ENCODE measurements at places on chromosomes 2 and 18.

GRCh38 chr2:120604767-120605166 is 130.9 kb upstream of the GLI2 start:
- DNase-seq: no peak

- DNase-seq: no peak
Observed at GRCh38 chr2:154704991-154705390, 6.5 kb downstream of the KCNJ3 start.

DNA sequence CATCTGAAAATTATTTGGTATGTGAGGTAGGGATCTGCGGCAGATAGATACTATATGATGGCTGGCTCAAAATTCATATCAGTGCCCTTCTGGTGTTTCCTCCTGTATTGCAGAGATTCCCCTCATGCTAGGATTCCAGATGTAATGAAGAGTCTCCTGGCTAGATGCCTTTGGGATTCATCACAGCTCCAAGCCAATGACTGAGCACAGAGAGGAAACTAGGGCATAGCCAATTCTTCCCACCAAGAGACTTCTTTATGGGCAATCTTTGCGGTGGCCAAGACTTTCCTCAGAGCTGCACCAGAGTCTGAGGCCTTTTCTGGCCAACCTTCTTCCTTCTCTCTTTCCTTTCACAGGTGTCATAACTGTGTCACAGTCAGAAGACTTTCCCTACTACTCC is 25.5 kb upstream of the CIB4 start:
- DNase-seq: no peak

DNA sequence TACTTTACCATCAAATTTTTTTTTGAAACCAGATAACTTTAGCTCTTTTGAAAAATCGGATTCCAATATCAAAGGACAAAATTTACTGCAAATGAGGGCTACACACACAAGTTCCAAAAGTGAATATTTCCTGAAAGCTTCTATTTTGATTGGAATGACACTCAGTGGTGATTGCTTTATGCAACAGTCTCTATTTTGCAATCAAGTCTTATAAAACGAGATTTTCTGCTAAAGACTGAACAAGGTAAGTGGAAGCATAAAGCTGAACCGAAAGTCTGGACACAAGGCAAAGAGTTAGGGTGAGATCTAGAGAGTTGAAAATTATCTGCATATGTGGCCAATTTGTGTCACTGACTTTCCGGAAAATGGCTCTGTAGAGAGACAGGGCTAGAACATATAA is 145.0 kb upstream of the OSR1 start:
- DNase-seq: no peak

DNA sequence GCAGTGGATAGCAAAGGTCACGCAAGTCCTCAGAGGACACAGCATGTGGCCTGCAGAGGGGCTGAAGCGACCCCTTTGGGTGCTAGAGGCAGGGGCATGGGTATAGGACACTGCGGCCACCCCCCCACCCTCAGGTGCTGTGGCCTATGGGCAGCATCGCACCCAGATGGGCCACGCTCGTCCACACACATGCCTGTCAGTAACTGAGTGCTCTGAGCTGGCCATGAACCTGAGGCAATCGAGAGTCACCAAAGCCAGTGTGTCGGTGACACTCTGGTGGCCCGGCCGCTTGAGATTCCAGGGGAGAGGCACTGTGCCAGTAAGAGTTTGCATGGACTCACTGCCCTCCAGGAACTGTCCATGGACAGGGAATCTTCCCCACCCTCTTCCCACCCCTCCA is 22.7 kb upstream of the PTPN2 start:
- DNase-seq: no peak

DNA sequence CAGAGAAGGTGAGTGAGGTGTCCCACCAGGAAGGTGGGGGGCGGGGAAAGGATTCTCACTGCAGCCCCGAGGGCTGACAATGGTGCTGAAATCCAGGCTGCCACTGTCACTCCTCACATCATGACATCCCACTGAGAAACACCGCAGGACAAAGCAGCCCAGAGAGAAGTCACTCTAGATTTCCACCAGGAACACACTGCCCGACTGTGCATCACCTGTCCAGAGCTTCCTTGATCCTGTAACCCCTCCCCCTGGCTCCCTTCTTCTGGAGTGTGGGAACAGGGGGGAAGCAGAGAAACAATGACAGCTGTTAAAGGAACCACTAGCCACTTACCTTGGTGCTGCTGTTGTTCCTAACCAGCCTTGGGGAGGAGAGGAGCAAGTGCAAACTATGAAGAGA is 69.9 kb downstream of the MRO start:
- no peak for DNase-seq

GRCh38 chr2:54611830-54612545 is 111.5 kb upstream of the EML6 start:
- DNase-seq: no peak

- no peak for DNase-seq
Observed at GRCh38 chr18:55179835-55180234, 220.6 kb upstream of the CCDC68 start.

DNA sequence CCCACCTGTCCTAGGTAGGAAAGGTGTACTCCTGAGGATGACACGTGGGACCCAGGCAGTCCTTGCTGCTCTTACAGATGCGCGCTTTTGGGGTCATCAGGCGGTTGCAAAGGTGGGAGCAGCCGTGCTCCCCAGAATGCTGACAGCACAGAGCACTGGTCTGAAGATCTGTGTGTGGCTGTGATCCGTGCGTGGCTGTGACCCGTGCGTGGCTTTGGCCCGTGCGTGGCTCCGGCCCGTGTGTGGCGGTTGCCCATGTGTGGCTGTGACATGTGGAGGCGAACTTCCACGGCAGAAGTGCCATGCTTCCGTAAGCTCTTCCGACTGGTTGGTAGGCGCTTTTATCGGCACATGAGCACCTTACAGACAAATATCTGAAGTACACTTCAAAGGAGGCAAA is 270.0 kb downstream of the AGAP1 start:
- no peak for DNase-seq

DNA sequence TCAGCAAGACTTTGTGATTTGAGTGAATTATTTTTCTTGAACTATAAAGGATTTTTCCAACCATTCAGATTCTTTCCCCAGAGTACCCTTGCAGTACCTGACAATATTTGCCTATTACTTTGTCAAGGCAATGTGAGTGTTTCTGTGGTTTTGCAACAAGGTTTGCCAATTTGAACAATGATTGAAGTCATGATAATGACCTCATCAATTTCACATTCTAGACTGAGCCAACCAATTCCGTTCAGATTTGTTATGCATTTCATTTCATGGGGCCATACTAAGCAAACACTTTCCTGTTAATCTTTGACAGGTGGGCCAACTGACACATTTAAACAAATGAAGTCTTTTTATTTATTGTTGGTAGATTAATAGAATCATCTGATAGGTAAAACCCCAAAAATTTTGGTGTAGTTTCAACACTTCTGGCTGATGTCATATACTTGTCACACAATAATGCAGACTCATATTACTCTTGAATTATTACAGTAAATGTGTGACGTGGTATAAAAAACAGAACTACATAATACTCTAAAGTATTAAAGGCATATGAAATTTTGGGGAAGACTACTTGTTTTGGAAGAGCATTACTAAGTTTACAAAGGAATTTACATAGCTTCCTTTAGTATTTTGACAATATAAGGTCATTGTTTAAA is 526.4 kb downstream of the DPP10 start:
- DNase-seq: no peak

GRCh38 chr2:148096012-148096411 is 75.1 kb downstream of the MBD5 start:
- DNase-seq: no peak

DNA sequence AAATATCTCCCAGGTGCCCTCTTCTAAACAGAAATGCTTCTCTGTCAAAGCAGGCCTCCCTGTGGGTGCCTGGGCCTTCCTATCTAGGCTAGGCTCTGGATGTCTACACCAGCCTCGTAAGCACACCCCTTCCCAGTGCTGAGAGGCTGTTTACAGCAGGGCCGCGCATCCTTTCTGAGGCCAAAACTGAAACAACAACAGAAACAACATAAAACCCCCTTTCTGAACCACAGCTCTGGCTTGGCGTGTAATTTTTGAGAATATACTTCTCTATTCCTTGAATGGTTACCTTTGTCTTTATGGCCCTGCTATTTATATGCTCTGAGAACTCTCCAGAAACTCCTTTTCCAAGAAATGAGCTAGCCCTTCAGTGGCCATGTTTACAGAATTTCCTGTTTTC is 118.4 kb downstream of the BCL2L11 start:
- DNase-seq: no peak

GRCh38 chr18:55627007-55627406 is 39.0 kb upstream of the TCF4 start:
- DNase-seq: no peak

GRCh38 chr2:2573205-2573604 is 242.1 kb upstream of the MYT1L start:
- DNase-seq: no peak

DNA sequence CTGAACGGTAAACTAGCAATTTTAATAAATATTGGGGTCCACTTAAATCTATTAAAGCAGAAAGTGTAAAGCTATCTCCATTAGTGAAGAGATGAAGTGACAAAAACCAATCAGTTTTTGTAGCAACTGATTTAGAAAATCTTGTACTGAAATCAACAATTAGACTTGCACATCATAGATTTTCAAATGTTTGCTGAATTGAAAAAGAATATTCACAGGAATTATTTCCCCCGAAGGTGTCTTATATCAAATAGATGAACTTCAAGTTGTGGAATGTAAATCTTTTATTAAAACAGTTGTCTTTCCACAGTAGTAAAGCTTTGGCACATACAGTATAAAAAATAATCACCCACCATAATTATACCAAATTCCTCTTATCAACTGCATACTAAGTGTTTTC is 48.7 kb downstream of the ATIC start:
- DNase-seq: no peak

DNA sequence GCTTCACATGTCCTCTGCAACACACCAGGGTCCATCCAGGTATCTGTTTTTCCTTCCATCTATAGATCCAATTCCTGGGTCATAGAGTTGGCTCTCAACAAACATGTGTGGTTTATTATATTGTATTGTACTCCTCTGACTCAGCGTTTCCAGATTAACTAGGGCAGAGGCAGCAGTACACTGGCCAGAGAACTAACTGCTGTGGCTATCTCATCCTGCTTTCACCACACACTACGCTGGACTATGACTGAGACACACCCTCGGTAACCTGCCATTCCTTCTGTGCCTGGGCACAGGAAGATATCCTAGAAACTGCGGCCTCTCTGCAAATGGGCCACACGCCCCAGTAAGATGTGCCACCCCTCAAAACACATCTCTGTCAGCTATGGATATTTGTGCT is 159.8 kb upstream of the STK17B start:
- DNase-seq: no peak

DNA sequence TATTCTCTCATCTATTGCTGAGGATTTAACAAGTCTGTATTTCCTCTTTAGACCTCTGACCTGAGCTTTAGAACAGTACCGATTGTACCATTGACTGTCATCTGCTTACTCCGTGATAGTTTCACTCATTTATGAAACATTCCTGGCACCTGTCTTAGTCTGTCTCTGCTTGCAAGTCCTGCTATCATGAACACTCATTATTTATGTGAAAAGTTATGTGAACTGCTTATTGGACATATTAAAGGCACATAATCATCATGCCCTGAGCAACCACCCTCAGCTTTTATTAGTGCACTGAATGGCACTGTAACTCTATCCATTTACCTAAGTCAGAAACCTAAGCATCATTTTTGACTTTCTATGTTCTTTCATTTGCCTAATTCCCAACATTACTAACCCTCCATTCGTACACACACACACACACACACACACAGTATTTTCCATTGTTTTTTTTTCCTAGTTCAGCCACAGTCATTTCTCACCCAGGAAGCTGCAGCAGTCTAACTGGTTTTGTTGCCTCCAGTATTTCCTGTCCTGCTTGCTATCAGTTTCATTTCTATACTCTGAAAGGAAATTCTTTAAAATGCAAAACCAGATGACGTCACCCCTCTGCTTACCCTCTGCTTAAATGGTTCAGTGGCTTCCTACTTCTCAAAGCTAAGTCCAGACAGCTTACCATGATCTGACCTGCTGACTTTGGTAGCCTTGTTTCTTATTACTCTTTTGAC is 146.1 kb downstream of the HAUS1 start:
- peak; percentile 89 for DNase-seq

All from NCI-H1048 (cell line).